BJ (cell line): ENCODE measurements at places on chromosomes 2 and 18. TPM values are rescaled to one million over a fixed set of nuclear protein-coding genes. Genes with fewer than 3 reads are reported as not detected.

DNA sequence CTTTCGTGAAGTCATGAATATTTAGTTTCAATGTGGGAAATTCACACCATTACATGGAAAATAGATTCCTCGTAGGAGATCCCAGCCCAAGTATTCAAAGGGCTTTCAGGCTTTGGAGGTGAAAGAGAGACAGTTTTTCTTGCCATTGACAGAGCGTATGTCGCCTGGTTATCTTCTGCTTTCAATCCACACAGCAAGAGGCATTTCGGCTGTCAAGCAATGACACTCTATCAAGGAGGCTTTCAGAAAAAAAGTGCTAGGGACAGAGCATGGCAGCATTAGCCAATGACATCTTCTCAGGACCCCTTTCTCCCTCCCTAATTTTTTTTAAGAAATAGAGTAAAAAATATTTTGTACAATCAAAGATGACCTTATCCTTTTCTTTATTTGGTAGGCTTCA lies 492.8 kb downstream of the TMEM182 start:
- no peak for DNase-seq

- peak; percentile 45 for DNase-seq
Observed at GRCh38 chr2:43484323-43484930, 111.4 kb downstream of the THADA start.

DNA sequence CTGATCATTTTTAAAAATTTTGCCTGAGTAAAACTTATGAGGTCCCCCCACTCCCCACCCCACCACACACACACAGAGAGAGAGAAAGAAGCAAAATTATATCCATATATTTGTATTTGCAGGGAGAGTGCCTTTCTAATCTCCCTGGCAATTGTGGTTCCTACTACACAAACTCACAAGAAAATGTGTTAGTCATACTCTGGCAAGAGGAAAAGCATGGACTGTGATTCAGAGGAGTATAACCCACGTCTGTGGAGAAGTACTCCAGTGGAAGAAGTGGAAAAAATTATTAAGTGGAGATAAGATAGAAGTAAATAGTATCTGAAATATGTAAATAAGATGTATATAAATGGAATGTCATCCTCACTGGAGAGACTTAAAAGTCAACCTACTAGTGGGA lies 114.0 kb downstream of the DSEL start:
- DNase-seq = peak; percentile 10

DNA sequence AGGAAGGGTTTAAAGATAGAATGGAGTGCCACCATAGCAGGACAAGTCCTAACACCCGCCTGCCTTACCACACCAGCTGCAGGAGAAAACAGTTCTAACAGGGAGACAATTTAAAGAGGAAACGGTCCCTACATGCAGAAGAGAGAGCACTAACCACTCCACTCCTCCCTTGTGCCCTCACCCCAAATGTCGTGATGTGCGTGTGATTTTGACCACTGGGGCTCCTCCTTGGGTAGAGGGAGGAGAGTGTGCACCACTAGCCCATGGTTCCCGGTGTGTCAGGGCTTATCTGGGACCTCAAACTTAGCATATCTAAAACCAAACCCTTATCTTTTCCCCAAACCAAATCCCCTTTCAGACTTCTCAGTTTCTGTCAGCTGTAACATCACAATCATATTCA lies 105.5 kb upstream of the CCDC68 start:
- DNase-seq = no peak

DNA sequence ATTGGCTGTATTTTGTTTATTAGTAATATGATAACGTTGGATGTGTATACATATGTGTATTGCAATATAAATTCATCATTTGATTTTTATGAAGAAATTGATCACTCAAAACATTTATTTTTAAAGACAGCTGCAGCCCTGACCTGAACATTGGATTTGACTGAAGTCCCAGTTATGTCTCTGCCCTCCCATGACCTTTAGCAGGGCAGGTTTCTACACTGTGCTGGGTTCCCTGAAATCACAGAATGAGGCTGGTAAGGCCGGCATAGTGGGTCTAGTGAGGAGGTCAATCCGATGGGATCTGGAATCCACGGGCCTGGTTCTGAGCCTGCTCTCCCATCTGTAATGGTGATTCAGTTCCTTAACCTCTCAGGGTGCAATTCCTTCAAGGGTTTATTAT lies 22.0 kb downstream of the SPP2 start:
- no peak for DNase-seq

- DNase-seq = no peak
Observed at GRCh38 chr2:167462379-167462778, 574.1 kb downstream of the XIRP2 start.

GRCh38 chr18:39037925-39038324 lies 1472.3 kb upstream of the CELF4 start:
- no peak for DNase-seq

- DNase-seq = no peak
Observed at GRCh38 chr2:73177645-73178255, 24.6 kb upstream of the NOTO start.

DNA sequence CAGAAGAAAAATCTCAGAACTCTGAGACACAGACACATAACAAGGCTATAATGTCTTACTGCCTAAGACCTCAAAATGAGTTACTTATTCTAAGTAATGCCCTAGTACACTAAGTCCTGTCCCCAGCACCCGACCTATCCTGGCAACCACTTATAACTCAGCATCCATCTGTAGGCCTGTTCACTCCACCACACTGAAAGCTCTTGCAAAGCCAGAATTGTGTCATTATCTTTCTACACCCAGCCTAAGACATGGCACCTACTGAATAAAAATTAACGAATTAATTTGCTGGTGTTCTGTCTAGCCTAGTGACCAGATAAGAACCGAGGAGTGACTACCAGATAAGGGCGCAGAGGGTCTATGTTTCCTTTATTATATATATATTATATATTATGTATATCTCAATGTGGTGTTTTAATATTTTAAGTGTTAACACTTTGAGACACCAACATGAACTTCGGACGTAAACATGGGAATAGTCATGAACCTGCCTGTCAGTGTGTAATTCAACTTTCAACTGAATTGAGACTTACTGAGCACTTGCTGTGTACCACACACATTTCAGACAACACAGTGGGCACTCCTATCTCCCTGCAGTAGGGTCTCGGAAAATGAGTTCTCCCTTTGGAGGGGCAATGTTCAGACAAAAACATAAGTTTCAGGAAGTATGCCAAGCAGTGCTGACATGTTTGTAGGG lies 27.7 kb downstream of the TMEM131 start:
- no peak for DNase-seq

- peak; percentile 62 for DNase-seq
Observed at GRCh38 chr2:124983595-124983994, 958.5 kb downstream of the CNTNAP5 start.

GRCh38 chr2:85502720-85503119 lies 36.2 kb upstream of the MAT2A start:
- no peak for DNase-seq

DNA sequence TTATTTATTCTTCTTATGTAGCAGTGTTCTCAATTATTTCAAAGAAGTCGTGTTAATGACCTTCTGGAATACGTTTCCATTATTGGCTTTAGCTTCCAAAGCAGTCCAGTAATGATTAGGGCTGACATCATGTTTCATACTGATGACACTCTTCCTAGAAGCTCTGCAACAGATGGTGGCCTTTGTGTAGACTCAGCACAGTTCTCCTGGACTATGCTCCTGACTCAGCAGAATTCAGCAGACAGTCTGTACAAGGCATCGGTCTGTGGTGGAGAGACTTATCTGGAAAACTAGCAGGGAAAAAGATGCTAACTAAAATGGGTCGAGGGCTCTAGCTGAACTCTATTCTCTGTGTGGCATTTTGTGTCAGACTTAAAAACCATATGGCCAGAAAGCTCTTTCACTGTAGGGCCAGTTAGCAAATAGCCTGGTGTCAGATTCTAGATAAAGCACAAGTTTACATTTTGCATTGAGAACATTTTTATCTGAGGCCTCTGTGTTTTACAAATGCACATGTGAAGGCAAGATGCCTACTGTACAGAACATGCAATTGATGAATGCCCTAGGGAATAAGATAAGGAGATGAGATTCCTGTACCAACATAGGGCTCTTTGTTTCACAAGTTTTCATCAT lies 35.1 kb downstream of the GULP1 start:
- no peak for DNase-seq

- DNase-seq = no peak
Observed at GRCh38 chr2:85704800-85705679, 10.9 kb downstream of the GNLY start.

DNA sequence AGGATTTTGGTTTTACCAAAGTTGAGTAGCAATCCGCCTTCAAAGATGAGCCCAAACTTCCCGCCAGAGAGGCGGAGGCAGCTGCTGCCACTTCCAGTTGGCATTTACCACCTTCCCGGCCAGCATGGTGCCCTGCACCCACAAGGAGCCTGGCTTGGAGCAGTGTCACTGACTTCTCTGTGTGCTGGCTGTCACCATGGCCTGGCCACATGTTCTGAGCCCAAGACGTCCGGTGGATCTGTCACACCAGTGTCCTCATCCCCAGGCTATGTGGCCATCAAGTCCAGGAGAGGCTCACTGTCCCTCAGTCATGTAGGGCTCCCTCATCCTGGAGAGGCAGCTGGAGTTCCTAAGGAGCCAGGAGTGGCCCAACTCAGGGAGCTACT lies 100.6 kb downstream of the ACKR3 start:
- DNase-seq = no peak

DNA sequence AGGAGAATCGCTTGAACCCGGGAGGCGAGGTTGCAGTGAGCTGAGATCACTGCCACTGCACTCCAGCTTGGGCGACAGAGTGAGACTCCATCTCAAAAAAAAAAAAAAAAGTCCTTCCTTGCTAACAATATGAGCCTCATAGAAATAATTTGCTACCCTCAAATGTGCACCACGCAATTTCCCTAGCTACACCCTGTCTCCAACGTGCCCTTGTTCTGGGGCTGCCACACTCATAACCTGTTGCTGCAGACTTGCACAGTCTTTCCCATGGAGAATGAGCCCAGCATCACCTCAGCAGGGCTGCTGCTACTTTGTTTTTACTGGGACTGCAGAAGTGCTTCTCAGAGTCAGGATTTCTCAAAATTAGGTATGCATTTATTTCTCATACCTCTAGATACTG lies 46.4 kb upstream of the ZNG1B start:
- DNase-seq = no peak

- DNase-seq = no peak
Observed at GRCh38 chr2:230134496-230135129, 65.9 kb upstream of the SLC16A14 start.

GRCh38 chr2:48406116-48406515 lies 123.8 kb upstream of the STON1 start:
- DNase-seq = no peak

DNA sequence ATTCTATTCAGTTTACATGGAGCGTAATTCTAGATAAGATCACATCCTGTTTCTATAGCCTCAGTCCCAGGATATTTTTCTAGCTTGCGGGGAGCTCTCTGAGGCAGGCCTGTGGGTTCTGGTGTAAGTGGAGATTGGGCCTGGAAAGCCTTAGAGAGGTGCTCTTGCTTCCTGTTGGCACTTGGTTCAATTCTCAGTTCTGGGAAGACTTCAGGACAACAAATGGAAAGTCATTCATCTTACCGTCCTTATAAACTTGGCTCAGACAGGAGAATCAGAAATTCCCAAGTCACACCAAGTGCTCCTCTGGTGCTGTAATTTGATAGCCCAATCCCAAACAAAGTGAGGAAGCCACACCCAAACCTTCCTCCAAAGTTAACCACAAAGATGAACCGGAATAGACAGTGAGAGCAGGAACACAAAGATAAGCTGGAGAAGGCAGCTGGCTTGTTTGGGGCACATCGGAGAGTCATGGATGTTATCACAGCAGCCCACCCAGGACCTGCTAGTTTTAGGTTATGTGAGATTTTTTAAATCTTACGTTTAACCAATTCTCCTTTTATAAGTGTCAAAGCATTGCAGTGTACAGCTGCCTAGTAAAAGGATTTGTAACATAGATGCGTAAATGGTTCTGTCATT lies 144.3 kb upstream of the MAP3K20 start:
- no peak for DNase-seq

DNA sequence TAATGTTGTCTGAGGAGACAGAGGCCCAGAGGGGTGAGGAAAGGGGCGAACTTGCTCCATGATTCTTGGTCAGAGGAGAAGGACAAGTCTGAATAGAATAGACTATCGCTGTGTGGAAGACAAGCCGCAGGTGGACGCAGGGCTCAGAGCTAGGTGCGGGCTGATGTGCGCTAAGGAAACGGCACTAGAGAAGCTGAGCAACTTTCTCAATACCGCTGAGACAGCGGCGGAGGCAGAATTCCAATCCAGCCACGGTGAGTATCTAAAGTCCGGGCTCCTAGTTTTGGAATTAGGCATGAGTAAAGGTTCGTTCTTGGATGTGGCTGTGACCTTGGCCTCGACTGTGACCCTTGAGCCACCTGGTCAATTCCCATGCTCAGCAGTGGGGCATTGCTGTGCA lies 47.8 kb downstream of the CAPN13 start:
- DNase-seq = no peak

DNA sequence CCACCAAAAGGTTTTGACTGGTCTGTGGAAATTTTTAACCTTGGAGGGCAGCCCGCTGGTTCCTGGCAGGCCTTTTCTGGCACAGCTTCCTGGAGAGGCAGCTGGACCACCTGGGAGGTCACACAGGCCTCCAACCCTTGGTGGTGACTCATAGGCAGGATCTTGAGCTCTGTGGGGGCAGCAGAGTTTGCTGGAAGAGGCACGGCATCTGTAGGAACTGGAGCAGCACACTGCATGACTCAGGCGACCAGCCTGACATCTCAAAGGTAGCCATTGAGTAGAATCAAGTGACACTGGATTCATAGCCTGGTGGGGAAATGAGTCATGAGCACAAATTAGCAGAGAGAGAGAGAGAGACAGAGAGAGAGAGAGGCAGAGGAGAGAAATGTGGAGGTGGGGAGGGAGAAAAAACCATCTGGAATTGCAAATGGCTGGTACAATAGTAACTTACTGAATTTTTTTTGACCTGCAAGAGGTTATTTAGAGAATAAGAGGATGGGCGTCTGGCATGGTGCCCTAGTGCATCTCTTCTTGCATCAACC lies 57.4 kb downstream of the TRPM8 start:
- peak; percentile 88 for DNase-seq

The NFATC1 gene
- 0.80 and 1.2 TPM in 2 replicates for polyA plus RNA-seq

The UGT1A7 gene
- not detected in 2 replicates for polyA plus RNA-seq

The PLA2R1 gene
- 9.5 and 15.3 TPM in 2 replicates for polyA plus RNA-seq

The SLC4A5 gene
- 0.07 and 0.16 TPM in 2 replicates for polyA plus RNA-seq

The ASTL gene
- not detected in 2 replicates for polyA plus RNA-seq

The CCDC178 gene
- not detected in 2 replicates for polyA plus RNA-seq

The NPC1 gene
- 34.2 and 54.5 TPM in 2 replicates for polyA plus RNA-seq

The FBXO48 gene
- 0.49 and 0.97 TPM in 2 replicates for polyA plus RNA-seq

The WNT10A gene
- polyA plus RNA-seq = not detected in 2 replicates

The NCKAP5 gene
- 2.1 and 2.5 TPM in 2 replicates for polyA plus RNA-seq

The MRO gene
- not detected in 2 replicates for polyA plus RNA-seq
